ENCODE measurements at places on chromosomes 1 and 21.

GRCh38 chr21:26546446-26547097 is 26.5 kb downstream of the CYYR1 start:
- no peak for DNase-seq

DNA sequence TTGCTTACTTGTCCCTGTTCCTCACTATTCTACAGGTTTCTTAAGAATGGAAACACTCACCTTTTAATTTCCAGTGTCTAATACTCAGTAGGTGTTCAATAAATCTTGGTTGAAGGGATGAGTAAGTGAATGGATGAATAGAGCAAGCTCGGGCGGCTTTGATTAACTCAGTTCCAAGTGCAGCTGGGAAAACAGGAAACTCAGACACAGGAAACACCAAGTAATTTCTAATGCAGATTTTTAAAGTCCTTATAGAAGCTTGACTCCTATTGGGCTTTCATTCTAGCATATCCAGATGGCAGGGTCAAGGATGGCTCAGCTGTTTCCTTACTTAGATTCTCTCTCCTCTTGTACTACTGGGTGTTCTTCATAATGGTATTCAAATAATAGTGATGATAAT is 14.0 kb downstream of the CAMK1G start:
- no peak for DNase-seq

GRCh38 chr1:27201295-27201694 is 33.1 kb upstream of the WDTC1 start:
- DNase-seq, result no peak

GRCh38 chr1:118149799-118150198 is 35.2 kb downstream of the SPAG17 start:
- no peak for DNase-seq

GRCh38 chr1:110951161-110951560 is 12.6 kb downstream of the LRIF1 start:
- no peak for DNase-seq

DNA sequence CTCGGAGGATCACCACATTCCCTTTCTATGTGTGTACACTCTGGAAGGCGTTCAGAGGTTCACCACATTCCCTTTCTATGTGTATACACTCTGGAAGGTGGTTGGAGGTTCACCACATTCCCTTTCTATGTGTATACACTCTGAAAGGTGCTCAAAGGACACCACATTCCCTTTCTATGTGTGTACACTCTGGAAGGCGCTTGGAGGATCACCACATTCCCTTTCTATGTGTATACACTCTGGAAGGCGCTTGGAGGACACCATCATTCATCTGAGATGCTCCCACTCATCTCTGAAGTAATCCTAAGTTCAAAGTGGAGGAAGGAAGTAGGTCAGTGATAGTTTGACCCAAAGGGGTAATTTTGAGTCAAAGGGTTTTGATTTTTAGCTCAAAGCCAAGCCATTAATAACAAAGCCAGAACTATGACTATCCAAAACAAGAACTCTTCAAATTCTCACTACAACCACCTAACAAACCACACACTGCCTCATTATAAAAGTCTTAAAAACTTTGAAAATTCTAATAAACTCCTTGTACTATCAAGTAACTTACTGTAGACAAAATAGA is 32.9 kb downstream of the NRIP1 start:
- DNase-seq, result no peak

GRCh38 chr1:24142546-24143534 is at the start of gene IL22RA1:
IL22RA1 (minus strand) TSS chr1:24143140; CDS start chr1:24143082, 58 bp downstream.
- no peak for DNase-seq

GRCh38 chr1:73943270-73943669 is 254.7 kb downstream of the LRRIQ3 start:
- no peak for DNase-seq

- DNase-seq, result no peak
These were observed 69.3 kb downstream of the XCL1 start for GRCh38 chr1:168645721-168646120.

DNA sequence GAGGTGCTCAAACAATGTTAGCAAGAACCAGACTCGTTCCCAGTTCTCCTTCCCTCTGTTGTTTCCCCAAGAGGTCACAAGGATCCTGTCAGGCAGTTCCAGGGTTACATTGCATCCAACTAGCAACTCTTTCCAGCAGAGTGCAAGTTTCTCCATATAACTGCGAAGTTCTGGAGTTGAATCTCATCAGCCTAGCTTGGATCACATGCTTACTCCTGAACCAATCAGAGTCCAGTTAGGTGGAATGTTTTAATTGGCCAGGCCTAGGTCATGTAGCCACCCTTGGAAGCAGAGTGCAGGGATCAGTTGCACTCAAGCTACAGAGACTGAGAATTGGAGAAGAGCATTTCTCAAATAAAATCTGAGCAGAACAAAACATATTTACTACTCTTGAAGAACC is 15.9 kb upstream of the PIK3R3 start:
- DNase-seq, result no peak

DNA sequence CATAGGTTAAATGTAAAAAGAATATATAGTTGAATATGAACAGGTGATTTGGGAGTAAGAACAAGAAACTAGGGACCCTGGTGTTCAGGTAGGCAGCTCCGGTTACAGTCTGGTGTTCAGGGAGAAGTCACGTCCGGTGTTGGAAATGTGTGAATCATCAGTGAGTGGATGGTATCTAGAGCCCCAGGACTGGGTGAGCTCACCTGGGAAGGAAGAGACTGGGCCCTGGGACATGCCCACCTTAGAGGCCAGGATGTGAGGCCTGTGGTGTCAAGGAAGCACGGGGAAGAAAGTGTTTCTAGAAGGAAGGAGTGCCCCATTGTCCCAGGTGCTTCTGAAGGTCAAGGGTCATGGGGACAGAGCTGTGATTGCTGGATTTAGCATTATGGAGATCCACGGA is 1.5 kb upstream of the GJB3 start:
- DNase-seq, result no peak

DNA sequence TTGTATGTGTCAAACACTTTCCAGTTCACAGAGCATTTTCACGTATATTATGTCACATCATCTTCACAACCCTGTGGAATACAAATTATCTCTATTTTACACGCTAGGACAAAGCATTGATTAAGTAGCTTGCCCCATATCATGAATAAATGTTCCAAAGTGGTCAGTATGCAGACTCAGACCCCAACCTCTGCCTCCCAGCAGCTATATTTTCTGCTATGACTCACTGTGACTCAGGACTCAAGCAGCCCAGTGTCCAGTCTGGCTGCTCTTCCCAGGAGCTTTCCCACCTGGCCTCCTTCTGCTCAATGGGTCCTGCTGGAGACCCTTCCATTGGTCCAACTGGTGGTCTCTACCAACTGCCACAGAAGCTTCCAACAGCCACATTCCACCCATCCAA is 56.0 kb upstream of the RAP1A start:
- DNase-seq, result no peak

- DNase-seq, result no peak
These were observed 4.2 kb upstream of the STXBP3 start for GRCh38 chr1:108742253-108742652.

GRCh38 chr1:18661404-18662285 is 31.0 kb downstream of the PAX7 start:
- DNase-seq, result no peak

DNA sequence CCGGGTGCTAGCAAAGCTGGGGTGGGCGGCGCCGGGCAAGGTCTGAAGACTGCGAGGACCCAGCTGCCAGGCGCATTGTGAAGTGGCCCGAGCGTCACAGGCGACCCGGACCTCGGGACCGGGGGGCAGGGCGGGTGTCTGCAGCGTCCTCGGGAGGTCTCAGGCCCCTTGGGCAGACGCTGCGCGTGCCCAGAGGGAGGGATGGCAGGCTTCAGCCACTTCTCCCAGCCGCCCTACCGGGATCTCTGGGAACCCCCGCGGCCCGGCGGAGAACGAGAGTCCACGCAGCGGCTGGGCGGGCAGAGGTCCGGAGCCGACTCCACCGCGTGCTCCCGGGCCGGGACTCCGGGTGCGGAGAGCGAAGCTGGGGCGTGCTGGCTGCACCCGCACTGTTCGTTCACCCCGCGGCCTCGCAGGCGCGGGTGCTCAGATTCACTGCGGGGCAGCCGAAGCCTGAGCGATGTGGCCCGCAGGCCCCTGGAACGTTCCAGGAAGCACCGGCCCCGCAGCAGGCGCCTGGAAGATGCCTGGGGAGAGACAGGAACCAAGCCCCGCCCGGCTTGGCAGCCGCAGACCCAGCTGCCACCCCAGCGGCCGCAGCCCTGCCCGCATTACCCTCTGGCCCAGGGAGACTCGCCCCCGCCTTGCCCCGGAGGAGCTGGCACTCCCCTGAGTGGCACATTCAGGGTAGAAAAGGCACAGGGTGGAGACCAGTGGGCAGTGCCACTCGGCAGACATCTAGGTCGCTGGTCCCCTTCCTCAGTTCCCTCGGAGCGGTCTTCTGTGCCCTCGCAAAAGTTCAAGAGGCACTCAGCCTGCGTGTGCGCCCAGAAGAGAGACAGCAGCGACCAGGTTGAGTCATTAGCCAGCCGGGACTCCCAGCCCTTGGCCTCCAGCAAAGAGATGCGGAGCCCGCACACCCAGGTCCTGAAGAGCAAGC is at the start of gene CCDC185:
Gene CCDC185, plus strand, starts transcription at position 141 of the 940 bp plus-strand sequence. Its CDS starts 61 bp downstream, at position 202.
- DNase-seq, result no peak

- no peak for DNase-seq
These were observed 41.8 kb downstream of the FOXD2 start for GRCh38 chr1:47479664-47480063.

DNA sequence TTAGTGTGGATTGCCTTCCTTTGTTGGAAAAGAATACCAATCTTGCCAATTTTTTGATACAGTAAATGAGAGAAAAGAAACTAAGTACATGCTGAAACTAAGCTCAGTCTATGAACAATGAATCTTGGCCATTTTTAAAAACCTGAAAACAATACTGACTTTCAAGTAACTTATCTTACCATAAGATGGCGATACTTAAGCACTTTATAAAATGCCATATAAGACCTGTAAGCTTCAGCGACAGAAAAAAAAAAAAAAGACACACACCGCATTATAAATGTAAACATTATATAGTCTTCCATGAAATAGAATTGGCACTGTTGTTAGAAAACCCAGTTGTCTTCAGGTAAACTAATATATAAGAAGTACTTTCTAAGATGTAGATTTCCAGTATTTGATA is 3.0 kb downstream of the OLFM3 start:
- no peak for DNase-seq

- no peak for DNase-seq
These were observed 2.3 kb upstream of the MKNK1 start for GRCh38 chr1:46606255-46606965.

DNA sequence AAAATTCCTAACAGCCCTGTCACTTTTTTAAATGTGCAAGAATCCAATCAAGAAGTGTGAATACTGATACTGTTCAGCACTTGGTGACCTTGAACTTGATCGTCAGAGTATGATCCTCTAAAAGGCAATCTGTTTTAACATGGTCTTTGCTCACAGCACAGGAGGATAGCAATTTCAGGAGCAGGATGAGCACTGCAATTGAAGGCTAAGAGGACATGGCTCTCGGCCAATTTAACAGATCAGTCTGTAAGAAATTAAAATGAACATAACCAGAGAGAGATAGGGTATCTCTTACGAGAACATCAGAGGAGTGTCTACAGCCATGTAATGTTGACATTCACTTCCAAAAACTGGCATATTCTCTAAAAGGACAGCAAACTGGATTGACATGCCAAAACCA is 243.1 kb downstream of the LTN1 start:
- no peak for DNase-seq

DNA sequence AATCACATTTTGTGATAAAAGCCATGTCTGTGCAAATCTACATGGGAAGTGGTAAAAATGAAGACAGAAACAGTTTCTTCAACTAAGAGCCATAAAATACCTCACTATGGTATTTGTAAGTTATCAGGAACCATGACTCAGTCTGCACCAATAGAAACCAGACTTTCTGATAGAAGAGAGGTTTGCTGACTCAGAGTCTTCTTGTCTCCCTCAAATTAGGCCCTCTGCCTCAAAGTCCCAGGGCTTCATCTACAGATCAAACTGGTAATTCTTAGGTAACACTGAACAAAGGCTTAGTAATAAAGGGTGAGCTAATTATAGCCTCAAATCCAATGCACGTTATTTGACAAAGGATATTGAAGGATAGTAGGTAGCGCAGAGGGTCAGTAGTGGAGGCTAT is 30.9 kb upstream of the SSX2IP start:
- no peak for DNase-seq

DNA sequence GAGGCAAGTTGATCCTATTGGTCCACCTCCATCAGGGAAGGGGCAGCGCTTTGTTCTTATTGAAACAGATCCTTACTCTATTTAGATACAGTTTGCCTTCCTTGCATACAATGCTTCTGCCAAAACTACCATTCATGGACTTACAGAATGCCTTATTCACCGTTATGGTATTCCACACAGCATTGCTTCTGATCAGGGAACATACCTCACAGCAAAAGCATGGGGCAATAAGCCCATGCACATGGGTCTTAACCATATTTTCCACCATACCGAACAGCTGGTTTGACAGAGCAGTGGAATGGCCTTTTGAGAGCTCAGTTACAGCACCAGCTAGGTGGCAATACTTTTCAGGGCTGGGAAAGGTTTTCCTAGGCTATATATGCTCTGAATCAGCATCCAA is 544.8 kb upstream of the ADGRL4 start:
- no peak for DNase-seq

GRCh38 chr1:99374109-99374508 is 109.8 kb downstream of the PLPPR4 start:
- DNase-seq, result no peak
